A375 (cell line): ENCODE measurements at places on chromosomes 5 and 9. TPM values are rescaled to one million over a fixed set of nuclear protein-coding genes. Genes with fewer than 3 reads are reported as not detected.

The ORM2 gene
- not detected in 2 replicates for total RNA-seq

The F2R gene
- total RNA-seq, result 48.1 and 50.7 TPM in 2 replicates

The GAPT gene
- not detected in 2 replicates for total RNA-seq

The STK32A gene
- 0.19 and 0.49 TPM in 2 replicates for total RNA-seq

The PTPRD gene
- total RNA-seq, result 8.1 and 9.4 TPM in 2 replicates

The GPR151 gene
- total RNA-seq, result not detected in 2 replicates

The PCDHGA12 gene
- total RNA-seq, result 0.80 and 1.2 TPM in 2 replicates

The CCDC183 gene
- 0.13 TPM in 1 of 2 replicates, not detected in the other for total RNA-seq

The RBM22 gene
- total RNA-seq, result 43.1 and 47.6 TPM in 2 replicates

The RAB3C gene
- total RNA-seq, result not detected in 2 replicates

The IL13 gene
- total RNA-seq, result 0.42 TPM in 1 of 2 replicates, not detected in the other

The MORN5 gene
- total RNA-seq, result not detected in 2 replicates

The DND1 gene
- 1.2 and 2.6 TPM in 2 replicates for total RNA-seq

The PDE6A gene
- 0.11 and 0.49 TPM in 2 replicates for total RNA-seq

The CDX1 gene
- total RNA-seq, result not detected in 2 replicates

The TRIM7 gene
- total RNA-seq, result 11.6 and 16.5 TPM in 2 replicates

The SLC25A48 gene
- not detected in 2 replicates for total RNA-seq

The C5orf22 gene
- total RNA-seq, result 12.8 and 17.6 TPM in 2 replicates

The TSSK1B gene
- 0.11 TPM in 1 of 2 replicates, not detected in the other for total RNA-seq

The C9orf153 gene
- not detected in 2 replicates for total RNA-seq

The OSMR gene
- 13.5 and 14.2 TPM in 2 replicates for total RNA-seq

The RPL35 gene
- 4,232 and 4,354 TPM in 2 replicates for total RNA-seq

The ADGRV1 gene
- total RNA-seq, result 5.1 and 6.0 TPM in 2 replicates
